Stimulated activated CD4-positive, alpha-beta T cell treated with anti-CD3 and anti-CD28 coated beads, Interleukin-1b, Interleukin-23, amount 100 ng/mL, for 24 hours (primary cell): ENCODE measurements at places on chromosomes 6 and 20.

GRCh38 chr6:161272635-161273273 lies 1.1 kb downstream of the AGPAT4 start:
- DNase-seq: no peak

DNA sequence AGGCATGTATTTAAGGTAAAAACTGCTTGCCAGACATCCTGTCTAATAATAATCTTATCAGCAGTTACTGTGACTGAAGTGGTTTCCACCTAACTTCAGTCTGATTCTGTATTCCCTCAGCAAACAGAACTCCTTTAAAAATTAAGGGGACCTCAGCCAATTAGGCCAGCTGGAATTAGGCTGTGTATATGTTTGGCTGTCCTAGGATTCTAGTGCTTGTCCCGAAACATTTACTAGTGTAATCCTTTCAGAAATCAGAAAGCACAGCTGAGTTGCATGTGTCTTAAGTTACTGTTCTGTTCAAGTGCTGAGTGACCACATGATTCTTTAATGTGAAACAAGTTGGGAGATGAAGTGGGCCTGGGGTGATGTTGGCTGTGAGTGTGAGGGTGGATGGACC lies 120.9 kb upstream of the SUPT3H start:
- no peak for DNase-seq

DNA sequence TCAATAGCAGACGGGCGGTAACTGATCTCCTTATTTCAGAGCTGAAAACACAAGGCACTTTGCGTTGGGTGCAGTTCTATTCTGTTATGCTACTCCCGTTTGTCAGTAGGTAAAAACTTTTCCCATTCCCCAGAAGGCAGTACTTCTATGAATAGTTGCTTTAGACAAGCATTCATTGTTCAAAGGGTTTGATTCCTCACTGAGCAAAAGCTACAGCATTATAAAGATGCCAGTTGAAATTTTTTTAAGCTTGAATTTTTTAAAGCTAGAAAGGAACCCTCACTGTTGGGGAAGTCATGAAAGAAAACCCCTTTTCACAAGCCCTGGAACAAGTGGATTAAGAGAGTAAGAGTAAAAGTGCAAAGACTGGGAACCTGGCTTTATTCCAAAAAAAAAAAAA lies 42.3 kb downstream of the FUT9 start:
- no peak for DNase-seq

DNA sequence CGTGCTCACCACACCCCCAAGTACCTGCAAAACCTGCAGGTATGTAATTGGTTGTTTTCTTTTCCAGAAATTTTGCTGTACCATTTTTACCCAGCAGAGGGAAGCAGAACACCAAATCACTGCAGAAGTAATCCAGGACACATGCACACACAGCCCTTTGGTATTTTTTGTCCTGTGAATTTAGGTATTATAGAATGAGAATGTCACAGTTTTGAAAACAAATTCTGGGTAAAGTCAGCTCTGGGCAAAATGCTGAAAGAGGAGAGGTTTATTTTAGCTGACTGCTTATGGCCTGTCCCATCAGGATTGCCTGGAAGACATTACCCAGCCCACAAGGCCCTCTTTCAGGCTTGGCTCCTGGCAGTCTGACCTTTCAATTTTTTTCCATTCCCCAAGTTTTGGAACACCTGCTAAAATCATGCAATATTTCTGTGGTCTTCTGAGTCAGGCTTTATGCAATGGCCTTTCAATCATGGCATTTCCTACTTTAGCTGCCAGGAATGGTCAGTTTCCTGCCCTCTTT lies 3.5 kb upstream of the EFHC1 start:
- DNase-seq: no peak

DNA sequence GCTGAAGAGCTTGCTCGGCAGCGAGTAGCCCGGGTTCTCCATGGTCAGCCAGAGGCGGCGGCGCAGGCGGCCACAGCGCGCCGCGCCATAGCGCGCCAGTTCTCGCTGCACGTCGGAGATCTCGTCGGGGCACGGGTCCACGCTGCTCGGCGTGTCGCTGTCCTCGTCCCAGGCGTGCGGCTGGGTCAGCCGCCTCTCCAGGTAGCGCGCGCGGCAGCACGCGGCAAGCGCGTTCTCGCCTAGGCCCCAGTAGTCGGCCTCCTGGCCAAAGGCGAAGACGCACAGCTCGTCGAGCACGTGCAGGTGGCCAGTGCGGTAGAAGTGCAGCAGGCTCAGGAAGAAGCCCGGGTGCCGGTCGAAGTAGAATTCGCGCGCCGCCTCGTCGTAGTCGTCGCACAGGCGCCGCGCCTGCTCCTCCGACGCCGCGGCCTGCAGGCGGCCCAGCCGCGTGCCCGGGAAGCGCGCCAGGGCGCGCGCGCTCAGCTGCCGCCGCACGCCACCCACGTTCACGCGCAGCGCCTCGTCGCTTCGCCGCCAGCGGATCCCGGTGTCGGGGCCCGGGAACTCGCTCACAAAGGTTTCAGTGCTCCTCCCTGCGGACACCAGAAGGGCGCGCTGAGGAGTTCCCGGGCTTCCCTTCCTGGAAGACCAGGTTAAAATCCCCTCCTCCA lies 2.7 kb downstream of the KCNS1 start:
- no peak for DNase-seq

- no peak for DNase-seq
These were observed 102.5 kb upstream of the EMILIN3 start for GRCh38 chr20:41468994-41469600.

DNA sequence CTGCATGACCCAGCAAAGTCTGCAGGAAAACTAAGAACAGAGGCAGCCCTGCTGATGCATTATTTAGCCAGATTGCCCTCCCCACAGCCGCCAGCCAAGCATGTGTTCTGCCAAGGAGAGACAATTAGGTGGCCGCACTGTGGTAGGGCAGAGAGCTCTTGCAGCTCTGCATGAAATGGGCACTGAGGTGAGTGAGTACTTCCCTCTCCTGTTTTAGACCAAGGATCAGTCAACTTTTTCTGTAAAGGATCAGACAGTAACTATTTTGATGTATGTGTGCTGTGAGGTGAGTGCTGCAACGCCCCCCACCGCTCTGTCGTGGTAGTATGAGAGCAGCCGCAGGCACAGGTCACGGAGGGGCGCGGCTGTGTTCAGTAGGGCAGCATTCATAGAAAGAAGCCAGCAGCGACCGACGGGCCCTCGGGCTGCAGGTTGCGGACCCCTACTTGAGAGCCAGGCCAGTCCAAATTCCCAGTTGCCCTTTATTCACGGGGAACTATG lies 23.8 kb upstream of the FAM50B start:
- no peak for DNase-seq

DNA sequence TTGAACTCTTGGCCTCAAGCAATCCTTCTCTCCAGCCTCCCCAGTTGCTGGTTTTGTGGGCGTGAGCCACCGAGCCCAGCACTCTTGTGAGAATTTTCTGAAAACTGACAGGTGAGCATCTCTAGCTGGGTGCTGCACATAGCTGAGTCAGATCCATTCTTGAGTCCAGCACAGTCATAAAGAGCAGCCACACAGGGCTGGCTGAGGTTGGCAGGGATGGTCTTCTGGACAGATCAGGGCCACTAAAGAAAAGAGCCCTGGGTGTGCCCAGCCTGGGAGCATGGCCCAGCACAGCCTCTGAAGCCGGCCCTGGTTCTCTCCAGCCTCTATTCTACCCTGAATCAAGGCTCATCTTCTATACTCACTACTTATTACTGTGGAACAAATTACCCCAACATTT lies 11.5 kb downstream of the DLGAP4 start:
- DNase-seq: no peak

DNA sequence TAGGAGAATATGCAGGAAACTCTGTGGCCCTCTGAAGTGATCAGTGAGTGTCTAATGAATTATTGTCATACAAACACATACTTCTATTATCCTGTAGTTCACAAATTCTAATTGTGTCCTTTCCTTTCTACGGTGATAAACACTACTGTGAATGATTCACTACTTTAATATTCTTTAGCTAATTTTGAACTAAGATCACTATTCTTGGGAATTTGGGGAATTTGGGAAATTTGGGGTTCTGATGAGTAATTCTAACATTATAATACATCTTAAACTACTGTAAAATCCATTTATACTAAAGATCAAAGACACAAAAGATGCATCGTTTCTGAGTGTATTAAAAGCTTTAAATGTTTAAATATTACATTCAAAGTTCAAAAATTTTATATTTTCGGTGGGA lies 1287.2 kb upstream of the CITED2 start:
- no peak for DNase-seq

DNA sequence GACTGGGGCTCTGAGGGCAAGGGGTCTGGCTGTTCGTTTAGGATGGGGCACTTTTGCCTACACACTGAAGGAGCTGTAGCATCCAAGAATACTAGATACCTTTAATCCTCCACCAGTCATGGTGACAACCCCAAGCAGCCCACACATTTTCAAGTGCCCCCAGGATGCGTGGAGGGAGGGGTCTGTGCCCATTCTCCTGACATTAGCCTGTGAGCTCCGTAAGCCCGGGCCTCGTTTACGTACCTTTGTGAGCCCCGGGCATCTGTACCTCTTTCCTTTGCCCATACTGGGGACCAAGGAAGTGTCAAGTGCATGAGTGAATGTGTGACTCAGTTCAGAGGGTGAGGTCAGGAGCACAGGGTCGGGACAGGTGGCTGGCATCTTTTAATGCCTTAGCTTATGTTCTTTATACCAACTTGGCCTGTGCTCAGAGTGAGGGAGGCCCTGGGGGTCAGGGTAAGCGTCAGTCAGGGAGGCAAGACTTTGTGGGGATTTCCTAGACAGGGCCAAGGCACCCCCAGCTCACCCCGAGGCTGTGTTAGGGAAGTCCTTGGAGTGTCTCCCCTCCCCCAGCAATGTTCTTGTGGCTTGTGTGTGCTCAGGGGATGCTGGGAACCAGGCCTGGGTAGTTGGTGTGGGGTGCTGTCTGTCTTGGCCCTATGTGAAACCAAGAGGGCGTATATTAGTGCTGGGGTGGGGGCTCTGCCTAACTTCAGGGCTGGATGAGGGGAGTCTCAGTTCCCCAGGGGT lies 12.9 kb downstream of the VEGFA start:
- DNase-seq: no peak

DNA sequence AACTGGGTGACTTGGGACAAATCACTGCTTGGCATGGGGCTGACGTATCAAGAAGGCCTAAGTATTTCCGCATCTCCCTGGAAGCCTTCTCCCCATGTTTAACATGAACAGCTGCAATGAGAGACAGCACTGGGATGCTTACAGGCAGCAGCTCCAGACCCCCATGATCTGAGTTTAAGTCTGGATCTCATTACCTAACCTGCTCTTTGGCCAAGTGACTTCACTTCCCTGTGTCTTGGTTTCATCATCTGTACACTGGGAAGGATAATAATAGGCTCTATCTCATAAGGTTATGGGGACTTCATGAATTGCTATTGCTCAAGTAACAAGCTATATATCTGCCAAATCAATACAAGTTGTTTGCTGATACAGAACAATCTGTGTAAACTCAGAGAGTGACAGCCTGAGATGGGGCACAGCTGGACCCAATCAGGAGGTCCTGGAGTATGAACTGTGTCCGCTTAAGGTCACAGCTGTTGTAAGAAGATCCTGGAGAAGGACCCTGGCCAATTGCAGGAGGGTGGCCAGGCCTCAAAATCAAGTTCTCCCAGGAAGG lies 56.0 kb downstream of the TGM2 start:
- no peak for DNase-seq

GRCh38 chr6:96469312-96469711 lies 52.3 kb upstream of the UFL1 start:
- DNase-seq: no peak

DNA sequence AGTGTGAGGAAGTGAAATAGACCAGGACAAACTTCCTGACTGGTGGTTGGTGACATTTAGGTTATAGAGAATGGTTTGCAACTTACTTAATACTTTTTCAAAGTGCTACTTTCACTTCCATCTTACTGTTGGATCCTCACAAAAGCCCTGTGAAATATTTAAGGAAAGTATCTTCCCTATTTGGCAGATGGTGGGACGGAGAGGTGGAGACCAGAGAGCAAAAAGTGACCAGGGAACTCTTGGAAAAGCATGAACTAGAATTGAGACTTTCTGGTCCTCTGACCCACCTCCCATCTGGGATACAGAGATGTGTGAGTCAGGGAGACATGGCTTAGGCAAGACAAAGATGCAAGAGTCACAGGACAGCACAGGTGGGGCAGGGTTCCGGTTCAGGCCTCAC lies 3.0 kb downstream of the TRIM10 start:
- no peak for DNase-seq

DNA sequence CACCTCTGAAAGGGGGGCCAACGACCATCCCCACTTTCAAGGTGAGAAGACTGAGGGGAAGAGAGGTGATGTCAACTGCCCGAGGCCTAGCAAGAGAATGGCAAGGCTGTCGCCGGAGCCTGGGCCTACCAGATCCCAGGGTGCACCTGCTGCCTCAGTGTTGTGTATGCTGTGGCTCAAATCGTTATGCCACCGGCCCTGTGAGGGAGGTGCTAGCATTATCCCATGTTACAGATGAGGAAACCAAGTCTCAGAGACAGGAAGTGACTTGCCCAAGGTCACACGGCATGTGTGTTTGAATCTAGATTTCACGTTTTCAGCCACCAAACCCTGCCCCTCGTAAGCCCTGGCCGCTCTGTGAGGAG lies 152.5 kb downstream of the CEBPB start:
- no peak for DNase-seq

DNA sequence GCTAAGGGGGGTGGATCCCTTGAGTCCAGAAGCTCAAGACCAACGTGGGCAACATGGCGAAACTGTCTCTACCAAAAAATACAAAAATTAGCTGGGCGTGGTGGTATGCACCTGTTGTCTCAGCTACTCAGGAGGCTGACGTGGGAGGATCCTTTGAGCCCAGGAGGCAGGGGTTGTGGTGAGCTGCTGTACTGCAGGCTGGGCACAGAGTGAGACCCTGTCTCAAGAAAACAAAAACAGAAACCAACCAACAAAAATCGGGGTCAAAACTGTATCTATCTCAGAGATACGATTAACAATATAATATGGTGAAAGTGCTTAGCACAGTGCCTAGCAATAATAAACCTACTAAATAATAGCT lies 20.7 kb upstream of the BCAS1 start:
- no peak for DNase-seq

DNA sequence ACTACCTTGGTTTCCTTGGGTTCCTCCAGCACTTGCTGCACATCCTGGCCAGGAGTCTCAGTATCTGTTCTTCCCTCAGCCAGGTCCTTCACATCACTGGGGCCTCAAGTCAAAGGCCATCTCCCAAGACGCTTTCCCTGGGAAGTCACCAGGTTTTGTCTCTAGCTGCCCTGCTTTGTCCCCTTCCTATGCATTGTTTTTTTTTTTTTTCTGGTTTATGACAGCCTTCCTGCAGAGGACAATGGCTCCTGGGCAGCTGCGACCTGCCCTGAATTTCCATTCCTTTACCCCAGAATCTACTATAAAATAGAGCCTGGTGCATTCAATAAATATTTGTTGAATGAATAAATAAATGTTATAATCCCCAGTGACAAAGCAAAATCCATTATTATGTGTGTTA lies 687.3 kb downstream of the QKI start:
- DNase-seq: no peak

DNA sequence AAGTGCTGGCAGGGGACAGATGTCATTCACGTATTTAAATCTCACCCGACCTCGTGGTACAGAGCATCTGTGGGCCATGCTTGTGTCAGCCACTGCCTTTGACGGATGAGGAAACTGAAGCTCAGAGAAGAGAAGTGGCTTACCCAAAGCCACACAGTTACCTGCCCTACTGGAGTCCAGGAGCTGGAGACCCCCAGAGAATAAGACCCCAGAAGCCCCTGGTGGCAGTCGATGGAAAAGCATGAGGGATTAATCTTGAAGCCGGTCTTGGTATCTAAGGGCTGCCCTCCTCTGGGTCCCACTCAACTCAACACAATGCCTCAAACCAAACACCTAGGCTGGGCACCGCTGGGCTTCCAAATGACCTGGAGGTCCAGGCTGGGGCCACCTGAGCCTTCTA lies 83.1 kb downstream of the GRM4 start:
- no peak for DNase-seq
